ENCODE measurements at places on chromosomes 5 and 9.

DNA sequence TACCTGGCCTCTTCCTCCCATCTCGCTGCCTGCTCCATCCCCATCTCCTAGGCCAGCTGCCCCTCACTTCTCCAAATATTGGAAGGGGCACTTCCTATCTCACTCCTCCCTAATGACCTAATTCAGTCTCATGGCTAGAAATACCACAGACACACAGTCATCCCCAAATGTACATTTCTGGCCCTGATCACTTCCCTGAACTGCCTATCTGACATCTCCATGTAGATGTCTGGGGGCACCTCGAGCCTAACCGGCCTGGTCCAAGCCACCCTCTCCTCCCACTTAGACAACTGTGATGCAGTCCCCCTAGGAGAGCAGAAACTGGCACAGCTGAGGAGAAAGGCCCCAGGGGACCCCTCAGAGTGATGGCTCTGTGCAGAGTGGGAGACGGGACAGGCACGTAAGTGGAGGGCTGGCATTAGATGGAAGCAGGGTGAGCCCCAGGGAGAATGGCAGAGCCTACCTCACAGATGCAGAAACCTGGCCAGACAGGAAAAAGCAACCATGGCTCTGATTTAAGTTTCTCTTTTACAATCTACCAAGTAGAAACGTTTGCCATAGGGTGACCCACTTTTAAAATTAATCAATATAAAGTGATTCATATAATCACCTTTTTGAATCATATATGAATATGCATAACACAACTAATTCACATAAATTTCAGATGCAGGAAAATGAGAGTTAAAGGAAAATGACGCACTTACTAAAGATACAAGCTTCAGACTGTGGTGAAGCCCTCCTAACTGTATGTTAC is 22.1 kb downstream of the CAMSAP1 start:
- DNase-seq, result no peak

DNA sequence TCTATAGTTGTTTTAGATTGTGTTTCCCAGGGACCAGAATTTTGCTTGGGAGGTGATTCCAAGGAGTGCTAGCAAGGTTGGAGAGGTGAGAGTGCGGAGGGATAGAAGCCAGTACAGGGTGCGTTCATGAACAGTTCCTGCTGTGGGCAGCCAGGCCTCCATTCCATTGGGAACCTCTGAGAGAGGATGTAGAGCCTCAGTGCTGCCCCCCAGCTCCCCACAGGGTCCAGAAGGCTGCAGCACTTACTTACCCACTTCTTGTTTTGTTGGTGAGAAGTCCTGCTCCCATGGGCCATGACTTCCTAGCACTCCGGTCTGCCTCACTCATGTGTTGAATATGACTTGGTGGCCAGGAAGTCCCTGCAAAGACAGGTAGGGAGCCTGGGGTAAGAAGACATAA is 128.2 kb upstream of the GAS1 start:
- no peak for DNase-seq

DNA sequence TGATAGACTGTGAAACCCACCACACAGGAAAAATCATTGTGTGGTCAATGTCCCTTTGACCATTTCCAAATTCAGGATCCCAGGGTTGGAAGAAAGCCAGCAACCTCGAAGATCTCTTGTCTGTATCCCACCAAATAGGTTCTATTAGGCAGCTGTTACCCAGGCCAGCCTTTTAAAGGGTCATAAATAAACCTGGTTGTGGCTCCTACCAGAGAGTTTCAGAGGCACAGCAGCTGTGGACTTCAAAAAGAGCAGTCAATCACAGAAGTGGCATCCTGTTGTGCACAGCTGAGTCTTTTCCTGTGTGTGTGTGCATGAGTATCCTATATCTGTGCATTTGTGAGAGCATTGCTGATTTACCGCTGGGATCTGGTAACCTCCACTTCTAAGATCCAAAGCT is 23.7 kb upstream of the OR2S2 start:
- DNase-seq, result no peak

GRCh38 chr9:92353051-92353450 is 27.3 kb downstream of the CENPP start:
- DNase-seq, result no peak

All from stimulated activated CD4-positive, alpha-beta T cell treated with anti-CD3 and anti-CD28 coated beads, Interleukin-4, amount 100 ng/mL, for 4 hours (primary cell).